ENCODE measurements at places on chromosomes 7 and 10. TPM values are rescaled to one million over a fixed set of nuclear protein-coding genes. Genes with fewer than 3 reads are reported as not detected.

The IL2RA gene
- 51.7 TPM for total RNA-seq

The PTPRN2 gene
- 0.57 TPM for total RNA-seq

The GNGT1 gene
- not detected for total RNA-seq

The TACR2 gene
- not detected for total RNA-seq

The FEZF1 gene
- total RNA-seq = not detected

- DNase-seq = peak; percentile 31
- H3K4me1 ChIP-seq = peaks cover 48% of the 10 kb centered on the region
- peak overlapping the region; percentile 81 for H3K4me3 ChIP-seq
- H3K27ac ChIP-seq = peak overlapping the region; percentile 96
- H3K27me3 ChIP-seq = no peaks in the 10 kb centered on the region
These were observed 3.2 kb downstream of the DNAJB6 start for GRCh38 chr7:157339777-157340677.
